ENCODE measurements at places on chromosomes 2 and 18.

GRCh38 chr2:159882130-159882745 lies 84.2 kb upstream of the CD302 start:
- no peak for DNase-seq

DNA sequence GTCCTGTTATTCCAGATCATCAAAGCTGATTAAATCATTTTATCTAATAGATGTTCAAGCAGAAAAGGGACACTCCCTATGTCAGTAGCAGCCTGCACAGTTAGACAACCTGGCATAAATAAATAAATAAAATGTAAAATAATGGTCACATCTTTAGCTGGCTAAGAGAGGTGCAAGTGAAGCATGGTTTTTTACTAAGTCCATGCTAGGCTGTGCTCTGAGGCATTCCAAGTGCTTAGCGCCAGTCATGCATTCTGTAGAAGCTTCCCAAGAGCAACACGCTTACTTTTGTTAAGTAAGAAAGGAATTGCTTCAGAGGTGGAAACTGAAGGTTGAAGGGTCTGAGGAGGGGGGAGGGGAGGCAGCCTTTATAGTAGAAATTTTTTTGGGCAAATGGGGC lies 351.2 kb downstream of the CDH2 start:
- DNase-seq, result no peak

DNA sequence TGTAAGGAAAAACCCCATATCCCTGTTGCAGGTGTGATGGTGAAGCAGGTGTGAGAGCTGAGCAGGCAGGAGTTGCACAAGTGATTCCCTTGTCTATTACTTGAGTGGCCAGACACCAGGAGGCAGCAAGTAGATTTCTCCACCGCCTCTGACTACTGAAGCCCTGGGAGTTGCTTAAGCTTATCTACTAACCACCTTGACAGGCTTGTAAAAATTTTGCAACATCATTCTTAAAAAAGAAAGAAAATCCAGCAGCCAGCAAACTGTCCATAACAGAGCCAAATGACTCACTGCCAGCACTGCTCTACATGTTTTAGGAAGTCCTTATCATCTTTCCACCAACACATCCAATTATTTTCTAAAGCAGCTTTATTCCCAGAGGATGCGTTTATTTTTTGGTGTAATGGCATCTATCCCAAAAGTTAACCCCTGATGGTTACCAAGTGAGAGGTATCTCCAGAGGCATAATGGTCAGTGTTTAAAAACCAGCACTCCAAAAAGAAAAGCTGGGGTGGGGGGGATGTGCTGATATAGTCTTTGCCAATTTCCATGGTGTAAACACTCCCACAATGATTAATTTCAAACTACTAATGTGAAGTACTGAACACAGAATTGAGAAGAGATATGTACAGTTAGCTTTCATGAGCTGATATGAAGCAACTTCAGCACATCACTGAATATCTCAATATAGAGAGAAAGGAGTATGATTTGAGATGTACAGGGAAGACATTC lies 16.3 kb upstream of the GPR39 start:
- no peak for DNase-seq

DNA sequence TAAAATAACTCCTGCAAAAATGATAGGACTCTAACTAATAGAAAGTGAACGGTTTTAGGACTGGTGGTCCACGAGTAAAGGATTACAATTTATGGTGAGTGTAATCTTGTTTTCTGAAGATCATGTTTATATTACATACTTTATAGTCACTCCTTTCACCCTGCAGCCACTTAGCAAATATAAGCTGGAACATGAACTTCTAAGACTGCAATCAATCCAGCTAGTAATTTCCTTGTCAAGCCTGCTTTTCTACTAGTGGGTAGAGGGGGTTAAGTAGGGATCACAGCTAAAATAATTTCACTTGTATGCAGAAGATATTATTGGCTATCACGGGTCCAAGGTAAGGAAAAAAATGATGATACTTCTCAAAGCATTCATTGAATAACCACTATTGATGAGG lies 125.5 kb upstream of the NETO1 start:
- no peak for DNase-seq

GRCh38 chr2:128041561-128041960 lies 13.7 kb upstream of the SAP130 start:
- DNase-seq, result no peak

All from non-pigmented ciliary epithelial cell (primary cell).